ENCODE measurements at places on chromosomes 12 and 14.

- no peak for DNase-seq
These were observed 219.3 kb downstream of the C12orf50 start for GRCh38 chr12:87809916-87810315.

GRCh38 chr12:49825360-49825970 lies 2.7 kb downstream of the NCKAP5L start:
- DNase-seq, result no peak

GRCh38 chr12:103647267-103647666 lies 60.2 kb downstream of the STAB2 start:
- DNase-seq, result no peak

- DNase-seq, result no peak
These were observed 659 bp downstream of the MYL2 start for GRCh38 chr12:110919720-110920119.

DNA sequence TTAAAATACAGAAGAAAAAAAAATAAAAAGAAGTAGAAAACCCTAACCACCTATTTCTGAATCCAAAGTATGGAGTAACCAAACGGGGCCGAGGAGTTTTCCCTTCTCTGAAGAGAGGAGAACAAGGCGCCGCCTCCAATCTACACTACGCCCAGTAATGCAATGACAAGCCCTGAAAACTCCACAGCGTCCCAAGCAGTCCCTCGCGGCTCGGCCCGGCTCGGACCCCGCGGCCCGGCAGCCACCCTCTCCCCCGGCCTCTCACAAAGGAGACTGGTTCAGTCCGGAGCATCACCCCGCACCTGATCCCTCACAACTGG lies 371 bp downstream of the CHD8 start:
- no peak for DNase-seq

GRCh38 chr12:47079981-47080724 lies 394 bp upstream of the AMIGO2 start:
- DNase-seq, result peak; percentile 10

DNA sequence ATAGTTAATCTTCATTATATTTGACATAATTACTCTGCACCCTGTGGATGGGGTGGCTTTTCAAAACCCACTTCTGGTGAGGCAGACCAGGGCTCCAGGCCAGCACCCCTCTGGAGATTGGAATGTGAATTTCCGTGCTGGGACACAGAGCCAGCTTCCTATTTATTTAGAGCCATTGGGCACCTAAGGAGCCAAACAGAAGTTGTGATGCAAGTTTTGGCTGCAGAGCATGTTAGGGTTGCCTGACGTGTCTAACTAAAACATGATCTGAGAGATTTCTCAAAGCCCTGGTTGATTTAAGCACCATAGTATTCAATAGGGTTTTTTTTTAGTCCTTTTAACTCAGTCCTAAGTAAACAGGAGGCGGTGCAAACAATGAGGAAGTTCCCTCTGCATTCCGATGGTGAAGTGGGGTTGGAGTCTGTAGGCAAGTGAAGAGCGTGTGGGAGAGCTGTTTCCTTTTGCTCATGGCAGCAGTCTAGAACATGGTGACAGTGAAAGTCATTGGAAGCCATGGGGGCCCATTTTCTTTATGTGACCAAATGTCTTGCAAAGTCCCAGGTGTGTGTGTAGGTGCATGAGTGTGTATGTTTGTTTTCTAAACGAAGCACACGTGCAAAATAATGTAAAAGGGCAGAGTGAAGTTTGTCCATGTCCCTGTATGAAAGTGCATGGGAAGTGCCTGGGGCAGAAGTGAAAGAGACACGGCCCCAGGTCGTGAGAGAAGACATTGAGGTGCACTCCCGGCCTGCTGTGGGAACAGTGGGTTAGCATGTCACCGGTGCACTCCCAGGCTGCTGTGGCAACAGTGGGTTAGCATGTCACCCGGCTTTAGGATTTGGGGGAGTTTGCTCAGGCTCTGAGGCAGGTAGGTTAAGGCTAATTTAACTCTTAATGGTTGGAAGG lies 117.7 kb downstream of the PRKCH start:
- DNase-seq, result no peak

DNA sequence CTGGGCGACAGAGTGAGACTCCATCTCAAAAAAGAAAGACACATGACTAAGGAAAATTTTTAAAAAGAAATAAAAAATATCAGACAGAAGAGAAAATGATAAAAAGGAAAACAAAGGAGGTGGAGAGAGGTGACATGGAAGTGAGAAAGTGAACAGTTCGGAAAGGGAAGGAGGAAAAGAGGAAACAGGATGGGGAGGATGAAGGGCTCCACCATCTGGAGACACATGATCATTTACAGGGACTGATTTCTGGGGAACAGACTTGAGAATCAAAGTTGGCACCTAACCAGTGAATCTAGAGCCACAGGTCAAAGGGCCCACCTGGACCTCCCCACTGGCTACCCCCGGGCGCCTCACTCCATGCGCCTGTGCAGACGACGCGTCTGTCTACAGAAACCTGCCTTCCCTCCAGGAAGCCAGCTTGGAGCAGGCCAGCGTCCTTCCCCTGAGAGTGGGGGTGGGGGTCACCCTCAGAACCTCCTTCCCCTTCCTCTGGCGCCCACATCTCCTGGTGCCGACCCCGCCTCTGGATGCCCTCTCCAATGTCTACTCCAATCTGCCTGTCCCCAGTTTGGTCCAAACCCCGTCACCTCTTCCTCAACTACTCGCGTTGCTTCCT lies 60.5 kb downstream of the AMN start:
- DNase-seq, result no peak

- DNase-seq, result no peak
These were observed 144.3 kb upstream of the FKBP4 start for GRCh38 chr12:2650261-2651067.

DNA sequence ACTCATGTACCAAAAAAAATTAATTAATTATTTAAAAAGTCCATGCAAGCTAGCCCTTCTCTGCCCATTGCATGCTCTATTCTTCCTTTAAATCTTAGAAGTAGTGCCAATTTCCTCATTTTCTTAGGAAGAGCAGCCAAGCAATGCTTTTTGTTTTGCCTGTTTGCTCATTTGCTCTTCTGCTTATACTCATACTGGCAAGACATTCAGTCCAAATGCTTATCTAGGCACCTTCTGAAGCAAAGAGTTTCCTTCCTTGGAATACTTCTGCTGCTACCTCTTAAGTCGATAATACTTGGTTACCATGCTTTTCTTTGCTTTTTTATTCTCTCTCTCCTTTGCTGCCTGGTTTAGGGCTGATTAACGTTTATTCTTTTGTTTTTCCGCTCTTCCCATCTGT lies 1318.3 kb downstream of the AACS start:
- no peak for DNase-seq

DNA sequence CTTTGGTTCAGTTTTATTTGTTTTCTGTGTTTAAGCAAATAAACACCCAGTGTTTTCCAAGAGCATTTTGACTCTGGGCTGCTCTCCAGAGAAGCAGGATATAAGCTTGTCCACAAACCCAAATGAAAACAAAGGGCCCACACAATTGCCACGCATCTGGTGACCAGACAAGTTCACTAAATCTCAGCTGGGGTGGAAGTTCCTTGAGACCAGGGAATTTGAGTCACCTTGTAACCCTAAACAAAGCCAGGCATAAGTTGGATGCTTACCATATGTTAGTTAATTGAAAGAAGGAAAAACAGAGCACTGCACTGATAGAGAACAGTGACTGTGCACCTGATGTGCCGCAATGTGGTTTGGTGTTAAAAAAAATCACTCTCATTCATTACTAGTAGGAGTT lies 1.6 kb upstream of the TXNRD1 start:
- DNase-seq, result no peak

- DNase-seq, result no peak
These were observed 1.8 kb upstream of the OR4K2 start for GRCh38 chr14:19873178-19873577.

DNA sequence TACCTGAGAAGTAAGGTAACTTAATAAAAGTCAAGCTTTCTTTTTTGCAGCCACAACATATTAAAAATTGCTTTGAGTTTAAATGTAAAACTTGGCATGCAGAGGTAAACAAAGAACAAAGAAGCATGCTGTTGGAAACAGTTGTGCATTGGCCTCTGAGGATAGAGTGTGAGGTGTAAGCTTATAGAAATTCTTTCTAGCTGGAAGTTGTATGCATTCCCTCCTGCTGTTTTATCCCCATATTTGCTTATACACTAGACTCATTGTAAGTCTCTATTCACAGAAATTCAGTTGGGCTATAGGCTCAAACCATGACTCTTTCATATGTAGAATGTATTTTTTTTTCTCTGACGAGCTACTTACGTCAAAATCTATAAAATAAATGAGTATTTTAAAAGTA lies 316.3 kb downstream of the SLC6A15 start:
- no peak for DNase-seq

DNA sequence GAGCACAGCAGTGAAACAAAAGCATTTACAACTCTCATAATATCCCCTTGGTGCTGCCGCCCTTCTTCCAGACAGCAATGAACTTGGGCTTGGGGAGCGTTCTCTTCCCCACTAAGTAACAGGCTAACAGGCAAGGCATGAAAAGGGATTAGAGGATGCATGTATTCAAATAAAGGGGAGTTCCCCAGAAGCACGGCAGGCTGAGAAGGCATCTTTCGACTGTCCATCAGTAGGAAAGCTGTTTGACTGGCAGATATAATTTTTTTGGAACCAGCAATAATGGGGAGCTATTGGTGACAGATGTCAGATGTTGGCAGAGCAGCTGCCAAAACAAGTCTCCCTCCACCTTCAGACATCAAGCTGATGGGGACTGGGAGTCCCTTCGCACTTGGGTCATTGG lies 9.2 kb upstream of the TIGAR start:
- no peak for DNase-seq

GRCh38 chr14:90615517-90616060 lies 200.6 kb downstream of the TTC7B start:
- no peak for DNase-seq

DNA sequence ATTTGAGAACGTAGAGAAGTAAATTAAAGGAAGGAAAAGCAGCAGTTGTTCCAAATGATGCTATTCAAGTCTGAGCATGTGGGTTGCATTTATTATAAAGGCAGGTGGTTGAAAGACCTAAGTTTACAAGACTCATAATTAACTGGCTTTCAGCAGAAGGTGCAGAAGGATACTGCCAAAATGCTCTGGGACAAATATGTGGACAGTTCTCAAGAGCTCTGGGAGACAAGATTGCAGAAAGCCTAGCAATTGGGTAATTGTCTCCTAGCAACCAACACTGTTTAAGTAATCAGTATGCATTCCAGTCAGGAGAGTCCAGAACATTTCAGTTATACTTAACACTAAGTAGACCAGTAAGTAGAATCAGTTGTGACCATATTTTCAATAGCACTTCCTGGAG lies 131.5 kb downstream of the GPR135 start:
- no peak for DNase-seq

- DNase-seq, result no peak
These were observed 132.5 kb downstream of the GPR135 start for GRCh38 chr14:59332727-59333126.

GRCh38 chr12:32395026-32395425 lies 4.3 kb upstream of the FGD4 start:
- DNase-seq, result no peak

DNA sequence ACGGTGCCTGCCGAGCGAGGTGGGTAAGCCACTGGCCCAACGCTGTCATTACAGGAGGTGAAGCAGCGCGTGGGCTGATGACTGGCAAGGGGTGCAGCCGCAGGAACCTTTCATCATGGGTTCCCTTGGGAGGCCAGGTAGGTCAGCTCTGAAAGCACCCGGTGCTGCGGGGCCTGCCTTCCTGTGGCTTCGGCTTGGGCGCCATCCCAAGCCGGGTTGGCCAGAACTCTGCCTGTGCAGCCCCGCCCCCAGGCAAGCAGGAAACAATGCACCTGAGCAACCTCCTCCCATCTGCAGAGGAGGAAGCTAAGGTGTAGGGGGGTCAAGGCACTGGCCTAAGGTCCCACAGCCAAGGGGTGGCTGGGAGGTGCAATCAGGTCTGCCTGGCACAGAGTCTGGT lies 20.0 kb upstream of the HHIPL1 start:
- DNase-seq, result no peak

- DNase-seq, result no peak
These were observed 25.6 kb upstream of the SLC2A3 start for GRCh38 chr12:7961395-7962178.

- DNase-seq, result no peak
These were observed 47.0 kb upstream of the LGR5 start for GRCh38 chr12:71392521-71393145.

- DNase-seq, result no peak
These were observed 16.3 kb upstream of the HSP90AA1 start for GRCh38 chr14:102103062-102103695.

GRCh38 chr14:59318908-59319307 lies 130.4 kb downstream of the DAAM1 start:
- no peak for DNase-seq

GRCh38 chr14:29999013-29999539 lies 71.4 kb upstream of the PRKD1 start:
- no peak for DNase-seq

- DNase-seq, result no peak
These were observed 66.7 kb upstream of the E2F7 start for GRCh38 chr12:77131977-77132490.

DNA sequence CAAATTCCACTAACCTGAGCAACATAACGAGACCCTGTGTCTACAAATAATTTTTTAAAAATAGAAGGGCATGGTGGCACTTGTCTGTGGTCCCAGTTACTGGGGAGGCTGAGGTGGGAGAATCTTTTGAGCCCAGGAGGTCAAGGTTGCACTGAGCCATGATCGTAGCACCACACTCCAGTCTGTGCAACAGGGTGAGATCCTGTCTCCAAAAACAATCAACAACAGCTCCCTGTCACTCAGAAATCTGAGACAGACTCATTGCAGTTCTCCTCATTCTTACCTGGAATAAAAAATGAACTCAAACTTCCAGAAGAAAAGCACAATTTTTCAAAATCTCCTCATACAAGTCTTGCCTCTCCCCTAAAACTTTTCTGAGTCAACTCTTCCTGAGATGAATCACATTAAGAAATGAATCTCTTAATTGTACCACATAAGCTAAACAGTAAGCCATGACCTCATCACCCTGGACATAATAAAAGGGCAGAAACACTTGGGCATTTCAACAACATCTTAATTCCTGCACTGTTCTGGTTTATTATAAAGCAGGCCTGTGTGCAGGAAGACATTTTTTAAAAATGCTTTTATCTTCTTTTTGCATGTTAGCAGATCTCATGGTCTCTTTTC lies 214.3 kb upstream of the CDKN3 start:
- no peak for DNase-seq

GRCh38 chr12:59068436-59068835 lies 148.1 kb upstream of the LRIG3 start:
- DNase-seq, result no peak

- no peak for DNase-seq
These were observed 16.8 kb upstream of the EIF5 start for GRCh38 chr14:103317251-103317650.

GRCh38 chr12:90841336-90841735 lies 113.6 kb downstream of the CCER1 start:
- no peak for DNase-seq

Data from stimulated activated CD8-positive, alpha-beta memory T cell treated with anti-CD3 and anti-CD28 coated beads, Interleukin-12 subunit alpha, Interleukin-12 subunit beta, amount 100 ng/mL, for 4 hours (primary cell).